Cardiac septum (tissue), 1 donor: ENCODE measurements at places on chromosomes 16 and 17. TPM values are rescaled to one million over a fixed set of nuclear protein-coding genes. Genes with fewer than 3 reads are reported as not detected.

The SPNS2 gene
- 10.3 TPM for total RNA-seq

The TSPAN10 gene
- total RNA-seq, result 0.30 TPM

The TIGD7 gene
- 8.2 TPM for total RNA-seq

The MGAT5B gene
- 0.13 TPM for total RNA-seq

The ITGAL gene
- 2.9 TPM for total RNA-seq

The CD300LB gene
- total RNA-seq, result not detected

The CCDC200 gene
- total RNA-seq, result not detected

The SLC5A11 gene
- not detected for total RNA-seq

The REXO5 gene
- 3.0 TPM for total RNA-seq
